ENCODE measurements at places on chromosomes 1 and 21.

- no peak for DNase-seq
Measured at GRCh38 chr1:12069623-12070244, 6.6 kb downstream of the TNFRSF8 start.

DNA sequence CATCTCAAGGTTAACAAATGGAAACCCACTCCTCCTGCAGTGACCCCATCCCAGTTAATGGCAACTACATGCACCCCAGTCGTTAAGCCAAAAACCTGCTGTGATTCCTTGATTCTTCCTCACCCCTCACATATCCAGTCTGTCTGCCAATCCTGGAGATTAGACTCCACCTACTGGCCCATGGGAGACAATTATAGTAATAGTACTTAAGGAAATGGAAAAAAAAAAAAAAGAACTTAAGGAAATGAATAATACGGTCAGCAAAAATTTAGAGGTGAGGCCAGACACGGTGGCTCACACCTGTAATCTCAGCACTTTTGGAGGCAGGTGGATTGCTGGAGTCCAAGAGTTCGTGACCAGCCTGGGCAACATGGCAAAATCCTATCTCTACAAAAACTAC lies 7.0 kb downstream of the NOL9 start:
- DNase-seq = no peak

DNA sequence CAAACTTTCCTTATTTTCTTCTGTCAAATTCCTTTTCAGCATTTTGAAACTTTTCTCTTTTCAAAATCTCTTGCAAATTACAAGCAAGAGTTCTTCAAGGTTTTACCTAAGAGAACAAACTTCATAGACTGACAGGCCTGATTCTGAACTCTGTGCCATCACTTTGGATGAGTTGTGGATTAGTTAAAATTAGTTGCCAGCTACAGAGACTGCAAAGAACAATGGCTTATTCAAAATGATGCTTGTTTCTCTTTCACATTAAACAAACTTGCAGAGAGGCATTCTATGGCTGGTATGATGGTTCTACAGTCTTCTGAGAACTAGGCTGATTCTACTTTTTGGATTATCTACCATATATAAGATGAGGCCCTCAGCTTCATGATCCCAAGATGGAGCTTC lies 3.8 kb downstream of the LRRC8B start:
- no peak for DNase-seq

GRCh38 chr1:6185635-6186382 lies 5.7 kb upstream of the CHD5 start:
- DNase-seq = no peak

DNA sequence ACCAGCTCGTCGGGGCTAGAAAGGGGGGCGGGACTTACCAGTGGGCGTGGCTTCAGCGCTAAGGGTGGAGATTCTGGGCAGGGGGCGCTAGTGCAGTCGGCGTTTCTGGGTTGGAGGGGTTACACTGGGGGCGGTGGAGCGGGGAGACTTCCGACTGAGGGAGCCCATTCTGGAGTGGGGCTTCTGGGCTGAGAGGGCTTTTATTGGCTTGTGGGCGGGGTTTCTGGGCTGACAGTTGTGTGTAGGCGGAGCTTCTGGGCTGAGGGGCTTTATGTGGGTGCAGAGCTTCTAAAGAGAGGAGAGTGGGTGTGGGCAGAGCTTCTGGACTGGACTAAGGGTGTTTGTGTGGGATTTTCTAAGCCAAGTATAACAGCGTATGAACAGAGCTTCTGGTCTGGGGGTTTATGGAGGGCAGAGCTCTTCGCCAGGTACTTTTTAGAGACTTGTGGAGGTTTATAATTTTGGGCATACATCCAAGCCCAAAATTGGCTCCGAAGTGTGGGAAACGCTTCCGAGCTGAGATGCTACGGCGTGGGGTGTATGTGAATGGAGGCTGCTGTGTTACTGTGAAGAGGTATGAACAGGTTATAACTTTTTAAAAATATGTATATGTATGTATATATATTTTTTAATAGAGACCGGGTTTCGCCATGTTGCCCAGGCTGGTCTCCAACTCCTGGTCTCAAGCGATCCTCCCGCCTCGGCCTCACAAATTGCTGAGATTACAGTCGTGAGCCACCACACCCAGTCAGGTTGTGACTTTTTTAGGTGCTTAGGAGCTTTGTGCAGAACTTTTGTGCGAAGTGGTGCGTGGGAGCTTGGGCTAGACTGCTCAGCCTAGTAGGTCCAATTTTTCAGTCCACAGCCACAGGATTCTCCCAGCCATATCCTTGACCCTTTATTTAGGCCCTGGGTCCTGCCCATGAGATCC lies 825 bp downstream of the TMEM39B start:
- no peak for DNase-seq

DNA sequence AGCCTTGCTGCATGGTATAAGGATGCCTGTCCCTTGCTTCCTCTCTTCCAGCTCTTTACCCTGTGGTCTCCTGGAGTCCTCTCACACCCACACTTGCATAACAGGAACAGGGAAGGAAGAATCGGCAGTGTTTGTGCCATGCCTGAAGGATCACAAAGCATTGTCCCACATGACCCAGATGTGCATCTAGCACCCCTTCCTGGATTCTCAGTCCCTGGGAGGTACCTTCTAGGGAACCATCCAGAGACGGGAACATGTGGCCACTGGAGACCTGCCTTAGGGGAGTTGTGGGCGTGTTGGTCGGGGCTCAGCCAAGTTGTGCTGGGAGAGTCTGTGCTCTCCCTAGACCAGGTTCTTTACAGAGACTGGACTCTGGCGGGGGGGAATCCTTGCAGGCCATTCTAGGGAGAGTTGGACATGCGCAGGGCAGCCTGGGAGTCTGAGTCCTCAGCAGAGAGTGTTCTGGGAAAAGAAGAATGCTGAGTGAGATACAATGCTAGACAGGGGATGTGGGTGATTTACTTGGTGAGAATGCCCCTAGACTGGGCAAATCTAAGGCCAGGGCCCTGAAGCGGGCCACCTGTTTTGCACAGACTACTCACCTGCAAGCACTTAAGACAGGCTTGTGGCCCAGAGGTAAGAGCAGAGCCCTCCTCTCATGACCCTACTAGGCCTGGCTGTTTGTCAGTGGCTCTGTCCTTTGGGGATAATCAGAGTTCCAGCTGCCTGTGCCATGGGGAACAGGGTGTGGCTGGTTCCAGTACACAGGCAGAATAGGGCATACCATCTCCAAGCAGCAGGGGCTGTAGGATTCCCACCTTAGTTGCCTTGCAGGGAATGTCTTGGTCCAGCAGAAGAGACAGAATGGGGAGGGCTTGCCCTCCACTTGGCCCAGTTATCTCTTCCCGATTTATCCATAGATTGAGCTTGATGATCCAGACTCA lies 89.8 kb downstream of the MAN1C1 start:
- DNase-seq = no peak

GRCh38 chr1:86233403-86233802 lies 76.8 kb upstream of the COL24A1 start:
- DNase-seq = no peak

DNA sequence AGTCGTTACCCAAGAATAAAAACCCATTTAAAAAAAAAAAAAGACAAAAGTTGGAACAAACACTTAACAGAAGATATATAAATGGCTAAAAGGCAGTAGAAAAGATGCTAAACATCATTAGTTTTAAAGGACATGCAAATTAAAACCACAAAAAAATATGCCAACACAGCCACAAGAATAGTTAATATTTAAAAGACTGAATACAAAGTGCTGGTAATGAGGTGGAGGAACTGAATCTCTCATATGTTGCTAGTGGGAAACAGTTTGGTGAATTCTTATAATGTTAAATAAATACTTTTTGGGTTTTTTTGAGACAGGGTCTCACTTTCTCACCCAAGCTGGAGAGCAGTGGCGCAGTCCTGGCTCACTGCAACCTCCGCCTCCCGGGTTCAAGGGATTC lies 10.0 kb downstream of the LRRC40 start:
- DNase-seq = no peak

- DNase-seq = no peak
Measured at GRCh38 chr1:13587256-13588030, 3.8 kb downstream of the PDPN start.

GRCh38 chr1:54144366-54144765 lies 8.4 kb downstream of the CDCP2 start:
- no peak for DNase-seq

All from activated CD8-positive, alpha-beta memory T cell treated with anti-CD3 and anti-CD28 coated beads, Interleukin-2, amount 50 U/mL, for 48 hours (primary cell).